ENCODE measurements at places on chromosomes 3 and 15. TPM values are rescaled to one million over a fixed set of nuclear protein-coding genes. Genes with fewer than 3 reads are reported as not detected.

NUP210 gene
- total RNA-seq: not detected

PCLAF gene
- total RNA-seq: 14.7 TPM

IL5RA gene
- total RNA-seq: not detected

VILL gene
- total RNA-seq: 6.7 TPM

TM4SF4 gene
- not detected for total RNA-seq

HTR3E gene
- not detected for total RNA-seq

PGBD4 gene
- total RNA-seq: 1.8 TPM

INSYN1 gene
- total RNA-seq: 5.1 TPM

RTP1 gene
- total RNA-seq: not detected

MAPKBP1 gene
- total RNA-seq: 11.7 TPM

GOLGA6D gene
- total RNA-seq: not detected

CIDEC gene
- total RNA-seq: 0.14 TPM

GABRG3 gene
- not detected for total RNA-seq

THSD4 gene
- total RNA-seq: 33.8 TPM

CCDC54 gene
- not detected for total RNA-seq

AMIGO3 gene
- not detected for total RNA-seq

COPS2 gene
- 105 TPM for total RNA-seq

RTP3 gene
- not detected for total RNA-seq

RHOV gene
- total RNA-seq: under 0.01 TPM

ABHD6 gene
- 8.8 TPM for total RNA-seq

ZNF197 gene
- total RNA-seq: 17.5 TPM

HYKK gene
- 2.1 TPM for total RNA-seq

RASGRP1 gene
- total RNA-seq: 0.37 TPM

MON1A gene
- total RNA-seq: 11.3 TPM

EBLN2 gene
- total RNA-seq: 4.6 TPM

WNT7A gene
- total RNA-seq: under 0.01 TPM

RYR3 gene
- 0.09 TPM for total RNA-seq

KPNA4 gene
- 17.4 TPM for total RNA-seq
